Hepatocyte (in vitro differentiated cells): ENCODE measurements at places on chromosomes 7 and 10. TPM values are rescaled to one million over a fixed set of nuclear protein-coding genes. Genes with fewer than 3 reads are reported as not detected.

- H3K27ac ChIP-seq = no peak overlapping the region
- H3K4me3 ChIP-seq = no peak overlapping the region
- no peaks in the 10 kb centered on the region for H3K27me3 ChIP-seq
- no peaks in the 10 kb centered on the region for H3K36me3 ChIP-seq
Measured at GRCh38 chr10:58291538-58292174, 22.7 kb downstream of the CISD1 start.

- no peak for DNase-seq
- no peaks in the 10 kb centered on the region for H3K36me3 ChIP-seq
- no peaks in the 10 kb centered on the region for H3K27me3 ChIP-seq
- H3K27ac ChIP-seq = no peak overlapping the region
Measured at GRCh38 chr10:86673216-86673826, 5.0 kb downstream of the LDB3 start.

DNA sequence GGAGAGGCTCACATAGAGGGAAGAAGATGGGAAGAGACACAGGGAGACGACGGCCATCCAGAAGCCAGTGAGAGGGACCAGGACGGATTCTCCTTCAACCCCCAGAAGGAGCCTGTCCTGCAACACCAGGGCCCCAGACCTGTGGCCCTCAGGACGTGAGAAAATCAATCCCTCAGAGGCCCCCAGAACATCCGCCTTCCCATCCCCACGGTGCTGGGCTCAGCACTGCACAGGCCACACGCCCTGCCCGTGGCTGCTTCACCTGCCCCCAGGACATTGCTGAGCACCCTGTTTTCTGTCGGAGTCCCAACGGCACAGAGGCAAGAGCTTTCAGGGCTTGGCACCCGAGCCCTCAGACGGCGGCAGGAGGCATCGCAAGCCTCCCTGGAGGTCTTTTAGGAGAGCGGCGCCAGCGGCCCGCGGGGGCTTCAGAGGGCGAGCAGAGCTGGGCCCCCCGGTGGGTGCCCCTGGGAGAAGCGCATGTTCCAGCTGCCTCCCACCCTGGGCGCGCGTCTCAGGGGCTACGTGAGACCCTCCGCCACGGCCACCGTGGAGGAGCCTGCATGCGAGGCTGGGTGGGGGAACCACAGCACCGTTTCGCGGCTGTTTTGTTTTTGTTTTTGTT, 42.8 kb downstream of the PDGFA start:
- H3K27ac ChIP-seq = no peak overlapping the region
- H3K4me3 ChIP-seq = no peak overlapping the region
- no peaks in the 10 kb centered on the region for H3K36me3 ChIP-seq
- no peaks in the 10 kb centered on the region for H3K27me3 ChIP-seq
- peaks cover 13% of the 10 kb centered on the region for H3K4me1 ChIP-seq

DNA sequence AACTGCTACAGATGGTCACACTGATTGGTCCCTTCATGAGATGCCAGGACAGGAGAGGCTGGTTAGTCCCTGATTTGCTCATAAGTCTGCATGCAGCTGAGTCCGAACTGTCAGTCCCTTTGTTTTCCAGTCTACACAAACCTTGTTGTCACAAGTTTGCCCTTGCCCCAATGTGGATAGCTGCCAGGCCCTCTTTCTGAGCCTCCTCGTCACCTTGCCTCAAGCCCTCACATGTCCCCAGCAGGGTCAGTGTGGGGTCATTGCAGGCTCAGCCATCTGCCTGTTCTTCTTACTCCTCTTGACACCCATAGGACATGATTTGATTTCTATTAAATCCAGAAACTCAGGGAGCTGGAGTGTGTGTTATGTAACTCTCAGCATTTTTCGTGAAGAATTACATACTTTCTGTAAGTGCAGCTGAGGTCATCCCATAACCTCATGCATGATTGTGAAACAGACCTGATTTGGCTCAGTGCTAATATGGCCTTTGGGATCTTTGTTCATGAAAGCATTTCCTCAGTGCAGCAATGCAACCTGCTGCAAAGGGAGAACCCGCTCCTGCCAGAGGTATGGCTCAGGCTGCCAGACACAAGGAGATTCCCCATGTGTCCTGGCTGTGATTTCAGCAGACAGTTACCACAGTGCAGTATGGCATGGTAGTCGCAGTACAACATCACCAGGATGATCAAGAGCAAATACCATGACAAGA, 70.0 kb upstream of the ZMIZ2 start:
- no peak overlapping the region for H3K4me3 ChIP-seq
- H3K36me3 ChIP-seq = no peaks in the 10 kb centered on the region
- peak; percentile 47 for DNase-seq
- no peaks in the 10 kb centered on the region for H3K4me1 ChIP-seq

GRCh38 chr7:134339475-134339874, 22.7 kb upstream of the SLC35B4 start:
- H3K4me1 ChIP-seq = no peaks in the 10 kb centered on the region
- DNase-seq = no peak
- no peak overlapping the region for H3K4me3 ChIP-seq
- H3K36me3 ChIP-seq = no peaks in the 10 kb centered on the region

DNA sequence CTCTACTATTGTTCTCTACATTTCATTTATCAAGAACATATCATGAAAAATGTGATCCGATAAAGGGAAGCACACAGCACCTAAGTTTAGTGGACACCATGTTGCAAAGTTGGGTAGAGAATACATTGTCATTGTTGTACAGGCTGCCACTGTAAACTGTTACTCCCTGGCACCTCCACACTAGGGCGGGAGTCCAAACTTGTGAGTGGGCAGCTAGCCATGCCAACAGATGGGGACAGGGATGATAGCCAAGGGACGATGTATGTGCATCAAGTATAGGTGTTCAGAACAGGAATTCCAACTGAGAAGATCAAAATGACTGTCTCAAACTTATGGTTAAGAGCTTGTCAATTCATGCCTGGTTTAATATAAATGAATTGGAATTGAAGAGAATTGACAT, 31.1 kb upstream of the COMMD3 start:
- no peak overlapping the region for H3K4me3 ChIP-seq
- H3K27me3 ChIP-seq = peaks cover 4% of the 10 kb centered on the region
- no peak for DNase-seq
- H3K4me1 ChIP-seq = no peaks in the 10 kb centered on the region

DNA sequence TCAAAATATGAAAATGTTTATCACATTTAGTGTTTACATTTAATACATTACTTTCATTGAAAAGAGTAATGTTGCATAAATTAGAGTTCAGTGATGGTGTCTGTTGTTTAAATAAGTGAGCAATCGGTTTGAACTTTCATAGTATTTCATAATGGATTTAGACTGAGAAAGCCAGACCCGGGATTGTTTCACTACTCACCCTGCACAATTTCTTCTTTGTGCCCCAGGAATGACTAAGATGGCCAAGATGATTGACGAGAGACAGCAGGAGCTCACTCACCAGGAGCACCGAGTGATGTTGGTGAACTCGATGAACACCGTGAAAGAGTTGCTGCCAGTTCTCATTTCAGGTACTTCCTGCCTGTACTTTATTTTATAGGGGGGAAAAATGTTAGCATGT, 74.6 kb downstream of the VCL start:
- H3K4me1 ChIP-seq = no peaks in the 10 kb centered on the region
- H3K4me3 ChIP-seq = no peak overlapping the region
- no peak overlapping the region for H3K27ac ChIP-seq
- no peak for DNase-seq

GRCh38 chr10:129962031-129962871, 1.8 kb downstream of the EBF3 start:
- peaks cover 32% of the 10 kb centered on the region for H3K4me1 ChIP-seq
- H3K4me3 ChIP-seq = peak overlapping the region; percentile 67
- no peak for DNase-seq
- H3K27me3 ChIP-seq = peaks cover 90% of the 10 kb centered on the region
- no peaks in the 10 kb centered on the region for H3K36me3 ChIP-seq

- H3K27ac ChIP-seq = no peak overlapping the region
- no peaks in the 10 kb centered on the region for H3K36me3 ChIP-seq
- no peak overlapping the region for H3K4me3 ChIP-seq
- H3K27me3 ChIP-seq = no peaks in the 10 kb centered on the region
- peaks cover 34% of the 10 kb centered on the region for H3K4me1 ChIP-seq
Measured at GRCh38 chr7:23331132-23331531, 32.0 kb downstream of the MALSU1 start.

- H3K4me3 ChIP-seq = no peak overlapping the region
- DNase-seq = no peak
- peaks cover 22% of the 10 kb centered on the region for H3K4me1 ChIP-seq
- no peaks in the 10 kb centered on the region for H3K27me3 ChIP-seq
- no peaks in the 10 kb centered on the region for H3K36me3 ChIP-seq
Measured at GRCh38 chr10:34786464-34786863, 28.6 kb downstream of the PARD3 start.

- DNase-seq = no peak
- H3K27ac ChIP-seq = peak overlapping the region; percentile 25
- no peak overlapping the region for H3K4me3 ChIP-seq
- H3K4me1 ChIP-seq = peaks cover 50% of the 10 kb centered on the region
Measured at GRCh38 chr7:108007261-108007660, 4.3 kb upstream of the LAMB1 start.

- no peak for DNase-seq
- H3K4me1 ChIP-seq = no peaks in the 10 kb centered on the region
- H3K27me3 ChIP-seq = no peaks in the 10 kb centered on the region
- no peaks in the 10 kb centered on the region for H3K36me3 ChIP-seq
- H3K27ac ChIP-seq = no peak overlapping the region
Measured at GRCh38 chr10:45444976-45445898, 71.2 kb downstream of the ALOX5 start.

GRCh38 chr7:5083311-5083711, 37.7 kb downstream of the RBAK start:
- no peak overlapping the region for H3K27ac ChIP-seq
- DNase-seq = no peak
- H3K36me3 ChIP-seq = no peaks in the 10 kb centered on the region
- no peaks in the 10 kb centered on the region for H3K4me1 ChIP-seq
- H3K27me3 ChIP-seq = peaks cover 8% of the 10 kb centered on the region

GRCh38 chr10:43226441-43226840, 40.4 kb downstream of the RASGEF1A start:
- H3K4me3 ChIP-seq = no peak overlapping the region
- no peaks in the 10 kb centered on the region for H3K36me3 ChIP-seq
- DNase-seq = no peak
- H3K4me1 ChIP-seq = peaks cover 5% of the 10 kb centered on the region
- no peak overlapping the region for H3K27ac ChIP-seq

- no peaks in the 10 kb centered on the region for H3K27me3 ChIP-seq
- no peak overlapping the region for H3K4me3 ChIP-seq
- no peaks in the 10 kb centered on the region for H3K36me3 ChIP-seq
- DNase-seq = no peak
- no peak overlapping the region for H3K27ac ChIP-seq
- no peaks in the 10 kb centered on the region for H3K4me1 ChIP-seq
Measured at GRCh38 chr10:94049911-94050310, 56.2 kb downstream of the PLCE1 start.

DNA sequence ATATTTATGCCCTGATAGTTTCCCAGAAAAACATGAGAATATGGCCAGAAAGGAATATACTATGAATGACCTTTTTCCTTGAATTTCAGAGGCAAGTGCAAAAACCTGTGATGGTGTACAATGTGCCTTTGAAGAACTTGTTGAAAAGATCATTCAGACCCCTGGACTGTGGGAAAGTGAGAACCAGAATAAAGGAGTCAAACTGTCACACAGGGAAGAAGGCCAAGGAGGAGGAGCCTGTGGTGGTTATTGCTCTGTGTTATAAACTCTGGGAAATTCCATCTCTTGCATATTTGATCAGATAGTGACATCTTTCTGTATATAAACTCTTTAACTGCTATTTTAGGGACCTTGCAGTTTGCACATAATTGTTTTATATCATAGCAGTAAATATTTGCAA, 33.7 kb downstream of the RAB18 start:
- peaks cover 8% of the 10 kb centered on the region for H3K4me1 ChIP-seq
- H3K27me3 ChIP-seq = no peaks in the 10 kb centered on the region
- DNase-seq = no peak
- H3K27ac ChIP-seq = no peak overlapping the region
- no peaks in the 10 kb centered on the region for H3K36me3 ChIP-seq

DNA sequence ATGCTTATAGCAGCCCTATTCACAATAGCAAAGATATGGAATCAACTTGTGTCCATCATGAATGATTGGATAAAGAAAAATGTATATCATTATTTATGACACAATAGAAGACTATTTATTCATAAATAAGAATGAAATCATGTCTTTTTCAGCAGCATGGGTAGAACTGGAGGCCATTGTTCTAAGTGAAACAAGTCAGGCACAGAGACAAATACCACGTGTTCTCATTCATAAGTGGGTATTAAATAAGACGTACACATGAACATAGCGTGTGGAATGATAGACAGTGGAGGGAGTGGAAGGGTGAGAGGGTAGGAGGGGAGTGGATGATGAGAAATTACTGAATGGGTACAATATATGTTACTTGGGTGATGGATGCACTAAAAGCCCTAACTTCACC, 762.4 kb downstream of the REEP3 start:
- H3K27me3 ChIP-seq = no peaks in the 10 kb centered on the region
- H3K36me3 ChIP-seq = no peaks in the 10 kb centered on the region
- H3K27ac ChIP-seq = no peak overlapping the region
- no peak overlapping the region for H3K4me3 ChIP-seq

GRCh38 chr7:77498659-77499379, 38.3 kb upstream of the PTPN12 start:
- H3K27me3 ChIP-seq = no peaks in the 10 kb centered on the region
- H3K4me1 ChIP-seq = no peaks in the 10 kb centered on the region
- H3K27ac ChIP-seq = no peak overlapping the region
- no peak overlapping the region for H3K4me3 ChIP-seq
- no peak for DNase-seq

GRCh38 chr7:99618726-99619125, 2.0 kb downstream of the ZSCAN25 start:
- DNase-seq = peak; percentile 20
- H3K36me3 ChIP-seq = no peaks in the 10 kb centered on the region
- no peak overlapping the region for H3K27ac ChIP-seq

DNA sequence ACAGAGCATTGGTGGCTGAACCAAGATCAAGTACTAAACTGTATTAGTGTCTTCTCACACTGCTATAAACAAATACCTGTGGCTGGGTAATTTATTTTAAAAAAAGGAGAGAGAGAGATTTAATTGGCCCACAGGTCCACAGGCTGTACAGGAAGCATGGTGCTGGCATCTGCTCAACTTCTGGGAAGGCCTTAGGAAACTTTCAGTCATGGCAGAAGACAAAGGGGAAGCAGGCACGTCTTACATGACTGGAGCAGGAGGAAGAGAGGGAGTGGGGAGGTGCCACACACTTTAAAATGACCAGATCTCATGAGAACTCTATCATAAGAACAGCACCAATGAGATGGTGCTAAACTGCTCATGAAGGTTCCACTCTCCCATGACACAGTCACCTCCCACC, 95.2 kb upstream of the JCAD start:
- no peaks in the 10 kb centered on the region for H3K36me3 ChIP-seq
- H3K27ac ChIP-seq = no peak overlapping the region
- H3K27me3 ChIP-seq = no peaks in the 10 kb centered on the region

The ACTR3C gene
- polyA plus RNA-seq = 7.8 and 11.9 TPM in 2 replicates

The TMEM139 gene
- 9.1 and 15.6 TPM in 2 replicates for polyA plus RNA-seq

The NACAD gene
- 2.0 and 3.9 TPM in 2 replicates for polyA plus RNA-seq

The STAG3 gene
- 3.4 and 4.8 TPM in 2 replicates for polyA plus RNA-seq

The HOXA11 gene
- 5.4 and 7.6 TPM in 2 replicates for polyA plus RNA-seq

The SDK1 gene
- polyA plus RNA-seq = 4.3 and 6.2 TPM in 2 replicates

The CELF2 gene
- 25.9 and 26.9 TPM in 2 replicates for polyA plus RNA-seq

The CFAP43 gene
- polyA plus RNA-seq = 0.57 and 0.66 TPM in 2 replicates

The LAMB1 gene
- 284 and 329 TPM in 2 replicates for polyA plus RNA-seq

The NYAP1 gene
- polyA plus RNA-seq = 0.68 TPM in 1 of 2 replicates, not detected in the other

The TUBGCP2 gene
- polyA plus RNA-seq = 51.5 and 54.7 TPM in 2 replicates

The STEAP1B gene
- polyA plus RNA-seq = 0.16 and 0.35 TPM in 2 replicates

The SHH gene
- 8.0 and 12.1 TPM in 2 replicates for polyA plus RNA-seq
